ENCODE measurements at places on chromosomes 6 and 20.

DNA sequence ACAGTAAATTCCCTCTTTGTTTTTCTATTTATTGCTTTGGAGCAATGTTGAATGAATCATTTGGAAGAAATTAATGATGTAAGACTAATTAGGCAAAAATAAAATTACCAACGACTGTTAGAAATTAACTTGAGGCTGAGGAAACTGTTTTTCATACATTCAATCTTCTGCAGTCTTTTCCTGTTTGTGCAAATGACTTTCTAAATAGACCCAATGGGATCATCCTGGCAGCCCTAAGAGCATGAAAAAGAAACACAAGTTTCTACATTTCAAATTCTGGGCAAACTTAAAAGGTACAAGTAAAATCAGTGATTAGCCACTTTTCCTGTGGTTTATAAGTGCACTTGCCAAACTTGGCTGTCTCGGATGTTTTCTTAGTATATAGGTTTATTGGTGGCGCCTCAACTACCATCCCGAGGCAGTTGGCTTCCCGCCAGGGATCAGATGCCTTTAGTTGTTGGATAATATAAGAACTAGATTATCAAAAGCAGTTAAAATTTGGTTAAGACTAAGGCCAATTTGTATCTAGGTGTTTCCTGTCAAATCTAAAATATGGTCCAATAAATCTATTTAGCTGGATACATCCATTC lies 181.2 kb downstream of the ISM1 start:
- no peak for DNase-seq

DNA sequence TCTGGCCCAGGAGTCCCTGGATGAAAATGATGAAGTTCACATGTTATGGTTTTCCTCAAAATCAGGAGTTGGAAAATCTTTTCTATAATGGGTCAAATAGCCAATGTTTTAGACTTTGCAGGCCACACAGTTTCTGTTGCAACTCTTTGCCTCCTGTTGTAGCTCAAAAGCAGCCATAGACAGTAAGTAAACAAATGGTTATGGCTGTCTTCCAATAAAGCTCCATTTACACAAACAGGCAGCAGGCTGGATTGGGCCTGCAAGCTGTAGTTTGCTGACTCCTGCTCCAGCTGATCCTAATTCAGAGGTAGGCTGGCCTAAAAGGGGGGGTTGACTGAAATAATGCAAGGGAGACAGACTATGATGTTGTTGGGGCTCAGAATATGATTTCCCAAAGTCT lies 33.0 kb downstream of the METTL24 start:
- no peak for DNase-seq

- no peak for DNase-seq
Observed at GRCh38 chr6:133034509-133035206, 206.5 kb upstream of the EYA4 start.

- DNase-seq, result no peak
Observed at GRCh38 chr20:19396460-19397081, 184.1 kb downstream of the SLC24A3 start.

DNA sequence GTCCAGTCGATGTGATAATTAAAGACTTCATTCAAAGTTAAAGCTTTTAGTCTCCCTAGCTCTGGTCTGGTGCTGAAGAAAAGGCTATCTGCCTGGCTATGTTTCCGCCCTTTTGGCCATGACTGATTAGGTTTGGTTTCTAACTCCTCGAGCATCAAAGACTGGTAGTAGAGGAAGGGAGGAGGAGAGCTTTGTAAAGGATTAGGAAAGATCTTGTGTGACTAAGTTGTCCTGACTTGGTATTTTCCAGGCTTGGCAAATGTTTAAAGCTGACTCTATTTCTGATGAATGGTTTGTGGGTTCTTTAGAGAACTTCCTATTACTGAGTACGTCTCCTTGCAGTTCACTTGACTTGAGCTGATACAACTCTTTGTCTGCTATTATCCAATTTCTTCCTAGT lies 312.9 kb downstream of the GJA1 start:
- DNase-seq, result no peak
